MG63 (cell line): ENCODE measurements at places on chromosomes 12 and 14. TPM values are rescaled to one million over a fixed set of nuclear protein-coding genes. Genes with fewer than 3 reads are reported as not detected.

The ATP23 gene
- 11.2 and 16.9 TPM in 2 replicates for total RNA-seq

The SERPINA10 gene
- total RNA-seq, result not detected in 2 replicates

- peak; percentile 39 for DNase-seq
These were observed 331.9 kb downstream of the BTG1 start for GRCh38 chr12:91813701-91814100.

The GPX2 gene
- total RNA-seq, result not detected in 2 replicates

GRCh38 chr12:139585-139984, 73.0 kb downstream of the IQSEC3 start:
- no peak for DNase-seq

The INHBC gene
- not detected in 2 replicates for total RNA-seq

- DNase-seq, result no peak
These were observed 237.8 kb downstream of the CACNA1C start for GRCh38 chr12:2290516-2291065.

- DNase-seq, result peak; percentile 18
These were observed 40.9 kb upstream of the VASH1 start for GRCh38 chr14:76720382-76720813.

GRCh38 chr12:131351319-131352028, 359.4 kb upstream of the SFSWAP start:
- no peak for DNase-seq

- DNase-seq, result no peak
These were observed 56.8 kb downstream of the SEL1L start for GRCh38 chr14:81476816-81477215.

DNA sequence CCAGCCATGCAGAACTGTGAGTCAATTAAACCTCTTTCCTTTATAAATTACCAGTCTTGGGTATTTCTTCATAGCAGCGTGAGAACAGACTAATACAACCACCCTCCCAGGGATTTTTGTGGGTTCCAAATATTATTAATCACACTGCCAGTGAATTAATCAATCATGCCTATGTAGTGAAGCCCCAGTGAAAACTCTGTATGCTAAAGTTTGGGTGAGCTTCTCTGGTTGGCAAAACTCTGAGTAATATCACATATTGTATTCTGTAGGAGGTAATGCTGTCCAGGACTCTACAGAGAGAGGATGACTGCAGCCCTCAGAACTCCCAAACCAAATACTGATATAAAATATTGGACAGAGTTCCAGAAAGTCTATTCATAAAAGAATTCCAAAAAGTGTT, 216.9 kb downstream of the RPAP3 start:
- DNase-seq, result no peak

The TESPA1 gene
- total RNA-seq, result not detected in 2 replicates

The CD4 gene
- total RNA-seq, result not detected in 2 replicates

GRCh38 chr12:113083863-113084435, 27.4 kb downstream of the DTX1 start:
- DNase-seq, result no peak

The MARK3 gene
- 26.9 and 31.6 TPM in 2 replicates for total RNA-seq
